Mesangial cell (primary cell): ENCODE measurements at places on chromosomes 11 and 22. TPM values are rescaled to one million over a fixed set of nuclear protein-coding genes. Genes with fewer than 3 reads are reported as not detected.

RFPL2 gene
- total RNA-seq: not detected in 2 replicates

PARVB gene
- 67.3 and 86.0 TPM in 2 replicates for total RNA-seq

TRABD gene
- total RNA-seq: 43.7 and 56.1 TPM in 2 replicates

NAALAD2 gene
- total RNA-seq: 0.49 and 0.63 TPM in 2 replicates

ACTN3 gene
- under 0.01 and 0.13 TPM in 2 replicates for total RNA-seq

SLC37A4 gene
- total RNA-seq: 50.4 and 68.5 TPM in 2 replicates

DTX4 gene
- total RNA-seq: 1.3 and 17.4 TPM in 2 replicates

ESAM gene
- 6.1 and 35.7 TPM in 2 replicates for total RNA-seq

FIBIN gene
- total RNA-seq: 0.65 and 4.4 TPM in 2 replicates

ST14 gene
- total RNA-seq: 0.98 and 4.3 TPM in 2 replicates
